Transverse colon (tissue), 4 donors: ENCODE measurements at places on chromosomes 4 and X. TPM values are rescaled to one million over a fixed set of nuclear protein-coding genes. Genes with fewer than 3 reads are reported as not detected.

Gene BMP3
- total RNA-seq, result 55.4 TPM

GRCh38 chr4:145565328-145565727 is 53.9 kb upstream of the MMAA start:
- DNase-seq, result no peak

- DNase-seq, result no peak
Observed at GRCh38 chrX:47224266-47224895, 5.9 kb downstream of the CDK16 start.

DNA sequence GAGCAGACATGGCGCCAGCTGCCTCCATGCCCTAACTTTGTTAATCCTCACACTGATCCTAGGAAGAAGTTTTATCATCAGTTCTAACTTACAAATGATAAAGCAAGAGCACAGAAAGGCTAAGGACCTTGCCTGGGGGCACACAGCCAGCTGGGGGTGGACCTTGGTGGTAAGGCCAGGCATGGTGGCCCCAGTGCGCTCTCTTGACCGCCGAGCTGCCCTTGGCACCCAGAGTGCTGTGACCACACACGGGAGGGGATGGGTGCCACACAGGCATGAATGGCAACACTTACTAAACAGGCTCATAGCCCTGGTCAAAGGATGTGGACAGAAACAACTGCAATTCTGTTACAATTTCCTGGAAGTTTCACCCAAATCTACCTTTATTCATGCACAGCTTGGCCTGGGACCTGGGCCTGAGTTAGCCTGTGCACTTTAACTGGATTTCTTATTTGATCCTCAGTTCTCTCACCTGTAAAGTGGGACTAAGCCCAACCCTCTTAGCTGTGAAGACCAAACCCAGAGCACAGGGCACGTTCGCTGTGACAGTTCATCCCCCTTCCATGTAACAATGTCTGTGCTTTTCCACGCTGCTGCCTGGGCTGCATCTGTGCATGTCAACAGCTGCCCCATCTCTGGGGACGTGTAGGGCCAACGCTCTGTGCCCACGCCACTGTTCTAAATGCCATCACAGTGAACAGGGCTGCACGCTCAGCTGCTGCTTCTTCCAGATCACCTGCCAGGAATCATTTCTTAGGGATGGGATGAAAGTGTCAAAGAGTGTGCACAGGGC is 44.8 kb downstream of the ACOX3 start:
- DNase-seq, result no peak

DNA sequence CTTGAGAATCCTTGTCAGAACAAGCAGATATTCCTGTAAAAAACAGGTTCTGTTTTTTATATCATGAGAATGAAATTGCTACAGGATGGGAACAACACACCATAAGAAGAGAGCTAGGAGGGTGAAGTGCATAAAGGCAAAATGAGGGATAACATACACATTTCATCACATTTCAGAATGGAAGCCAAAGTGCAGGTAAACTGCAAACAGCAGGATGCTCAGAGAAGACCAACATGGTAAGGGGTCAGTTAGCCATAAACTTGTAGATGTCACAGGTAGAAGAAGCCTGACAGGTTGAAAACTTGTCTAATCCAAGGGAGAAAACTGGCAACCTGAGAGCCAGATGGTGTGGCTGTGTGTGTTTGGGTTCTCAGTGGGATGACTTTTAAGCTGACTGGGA is 88.9 kb upstream of the FAT1 start:
- no peak for DNase-seq

Gene PPARGC1A
- 4,431 TPM for total RNA-seq

Gene EOLA1
- total RNA-seq, result 16.0 TPM

- DNase-seq, result peak; percentile 12
Observed at GRCh38 chr4:20313237-20314030, 61.7 kb downstream of the SLIT2 start.

- DNase-seq, result no peak
Observed at GRCh38 chrX:39931529-39932282, 166.1 kb downstream of the BCOR start.

Gene DTHD1
- 0.68 TPM for total RNA-seq

DNA sequence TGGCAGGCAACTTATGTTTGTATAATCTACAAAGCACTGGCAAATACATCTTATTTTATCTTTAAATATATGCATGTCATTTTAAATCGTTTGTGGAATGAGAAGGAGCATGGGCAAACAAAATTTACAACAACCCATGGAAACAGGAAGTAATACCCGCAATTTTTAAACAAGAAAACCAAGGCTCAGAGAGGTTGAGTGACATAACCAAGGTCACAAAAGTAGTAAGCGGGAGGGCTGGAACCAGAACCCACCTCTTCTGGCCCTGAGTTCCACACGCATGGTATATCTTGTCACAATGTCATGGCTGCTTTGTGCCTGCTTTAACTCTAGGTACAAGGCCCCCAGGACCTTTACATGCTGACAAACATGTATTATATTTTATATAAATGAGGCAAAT is 52.9 kb downstream of the SLC7A11 start:
- no peak for DNase-seq

DNA sequence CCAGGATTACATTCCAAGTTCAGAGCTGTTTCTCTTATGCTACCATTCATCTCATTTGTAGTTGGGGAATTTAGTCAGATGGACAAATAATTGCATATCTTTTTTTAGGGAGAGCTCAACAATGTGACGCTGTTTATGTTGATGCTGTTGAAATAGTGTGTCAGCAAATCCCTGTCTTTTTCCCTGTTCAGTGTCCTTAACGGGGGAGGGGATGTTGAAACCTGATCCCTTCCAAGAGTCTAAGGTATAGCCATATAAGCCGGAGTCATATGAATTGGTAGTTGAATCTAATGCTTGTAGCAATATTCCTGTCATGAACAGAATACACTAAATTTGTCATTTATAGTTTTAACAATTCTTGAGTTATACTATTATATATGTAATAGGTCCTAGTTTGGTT is 293.5 kb upstream of the FAT1 start:
- DNase-seq, result no peak

GRCh38 chr4:26106776-26107175 is 192.8 kb downstream of the SMIM20 start:
- no peak for DNase-seq

DNA sequence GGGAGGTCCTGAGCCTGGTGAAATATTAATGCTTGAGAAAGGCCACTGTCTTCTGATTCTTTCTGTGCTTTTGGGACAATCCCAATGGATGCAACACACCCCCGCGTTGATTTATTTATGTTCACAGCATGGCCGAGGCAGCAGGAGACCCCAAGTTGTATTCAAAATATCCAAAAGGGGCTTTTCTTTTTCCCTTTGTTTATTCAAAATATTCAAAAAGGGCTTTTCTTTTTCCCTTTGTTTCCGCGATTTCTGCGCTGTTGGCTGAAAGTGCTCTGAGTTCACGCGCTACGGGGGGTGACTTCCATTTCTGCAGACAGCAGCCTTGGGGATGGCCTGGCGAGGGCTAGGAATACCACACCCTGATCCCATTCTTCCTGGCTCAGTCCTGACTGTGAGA is 59.5 kb upstream of the PPP2R3B start:
- DNase-seq, result no peak
